ENCODE measurements at places on chromosomes 4 and X. TPM values are rescaled to one million over a fixed set of nuclear protein-coding genes. Genes with fewer than 3 reads are reported as not detected.

The TACC3 gene
- 102 TPM for polyA plus RNA-seq

The UGT2B15 gene
- polyA plus RNA-seq: not detected

The FAM156A gene
- polyA plus RNA-seq: 20.3 TPM

The PNMA6A gene
- polyA plus RNA-seq: 4.9 TPM

The SSX2 gene
- 4.1 TPM for polyA plus RNA-seq

The GPR82 gene
- not detected for polyA plus RNA-seq

The MAGEA12 gene
- polyA plus RNA-seq: 95.5 TPM

The DSPP gene
- polyA plus RNA-seq: not detected

The GAGE12E gene
- not detected for polyA plus RNA-seq

The TKTL1 gene
- polyA plus RNA-seq: 0.62 TPM

Measured in K562 (cell line).